ENCODE measurements at places on chromosomes 7 and 10.

GRCh38 chr10:49000437-49001398, 61.1 kb upstream of the LRRC18 start:
- DNase-seq, result no peak

DNA sequence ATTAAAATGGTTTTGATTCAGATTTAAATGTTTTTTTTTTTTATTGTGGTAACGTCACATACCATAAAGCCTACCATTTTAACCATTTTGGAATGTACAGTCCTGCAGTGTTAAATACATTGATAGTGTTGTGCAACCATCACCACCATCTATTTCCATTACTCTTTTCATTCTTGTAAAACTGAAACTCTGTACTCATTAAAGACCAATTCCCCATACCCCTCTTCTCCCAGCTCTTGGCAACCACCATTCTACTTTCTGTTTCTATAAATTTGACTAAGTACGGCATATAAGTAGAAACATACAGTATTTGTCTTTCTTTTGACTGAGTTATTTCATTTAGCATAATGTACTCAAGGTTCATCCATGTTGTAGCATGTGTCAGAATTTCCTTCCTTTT, 96.2 kb downstream of the EXOC4 start:
- no peak for DNase-seq

DNA sequence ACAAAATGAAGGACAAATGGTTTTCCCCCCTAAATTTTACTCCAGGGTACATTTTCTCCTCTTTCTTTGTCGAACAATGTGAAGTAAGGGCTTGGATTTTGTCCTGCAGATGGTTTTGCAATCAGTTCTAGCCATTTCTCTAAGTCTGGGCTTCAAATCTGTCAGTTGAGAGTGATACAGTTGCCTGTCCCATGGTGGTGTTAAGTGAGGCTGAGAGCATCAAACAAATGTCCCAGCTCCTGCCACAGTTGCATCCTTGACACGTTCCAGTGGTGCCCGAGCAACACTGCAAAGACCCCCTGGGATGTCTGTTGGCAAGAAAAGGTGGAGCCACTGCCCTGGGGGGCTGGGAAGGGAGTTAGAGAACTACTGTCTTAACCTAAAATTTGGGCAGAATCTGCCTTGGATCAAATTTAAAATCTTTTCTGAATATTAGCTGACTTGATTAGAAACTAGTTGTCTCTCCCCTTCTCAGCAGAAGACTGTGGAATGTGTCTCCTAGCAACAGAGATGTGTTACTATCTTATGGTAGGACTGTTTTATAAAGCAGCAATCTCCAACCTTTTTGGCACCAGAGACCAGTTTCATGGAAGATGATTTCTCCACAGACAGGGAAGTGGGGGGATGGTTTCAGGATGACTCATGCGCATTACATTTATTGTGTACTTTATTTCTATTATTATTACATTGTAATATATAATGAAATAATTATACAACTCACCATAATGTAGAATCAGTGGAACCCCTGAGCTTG, 102.0 kb upstream of the STEAP1B start:
- DNase-seq, result no peak

- no peak for DNase-seq
Measured at GRCh38 chr7:46542076-46542475, 621.0 kb upstream of the IGFBP3 start.

DNA sequence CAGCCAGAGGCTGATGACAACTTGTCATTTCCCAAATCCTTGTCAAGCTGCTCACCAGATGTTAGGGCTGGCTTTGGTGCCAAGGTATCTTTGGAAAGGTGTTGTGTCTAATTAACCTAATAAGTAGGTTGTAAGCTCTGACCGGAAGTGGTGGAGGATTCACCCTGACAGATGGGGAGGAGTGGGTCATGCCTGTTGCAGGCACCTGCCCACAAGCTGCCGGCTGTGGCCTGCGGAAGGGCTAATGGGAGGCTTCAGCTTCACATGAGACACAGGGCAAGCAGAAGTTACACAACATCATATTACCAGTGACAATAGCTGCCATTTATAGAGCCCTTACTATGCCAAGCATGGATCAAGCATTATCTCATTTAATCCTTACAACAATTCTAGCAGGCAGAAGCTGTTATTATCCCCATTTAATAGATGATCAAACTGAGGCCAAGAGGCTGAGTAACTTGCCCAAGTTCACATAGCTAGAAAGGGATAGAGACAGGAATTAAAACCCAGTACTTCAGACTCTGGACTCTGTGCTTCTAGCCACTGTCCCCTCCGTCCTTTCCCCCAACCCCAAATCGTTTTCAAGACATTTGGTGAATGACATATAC, 63.1 kb upstream of the DUSP5 start:
- DNase-seq, result no peak

GRCh38 chr7:77757589-77757988, 40.6 kb downstream of the TMEM60 start:
- no peak for DNase-seq

- no peak for DNase-seq
Measured at GRCh38 chr10:96358851-96359540, at the start of gene OPALIN. Gene OPALIN (minus strand): TSS chr10:96359002. CDS start chr10:96358896, 106 bp downstream.

GRCh38 chr7:2830609-2831376, 13.3 kb downstream of the GNA12 start:
- DNase-seq, result no peak

GRCh38 chr7:8015100-8015745, 46.6 kb downstream of the GLCCI1 start:
- DNase-seq, result no peak

DNA sequence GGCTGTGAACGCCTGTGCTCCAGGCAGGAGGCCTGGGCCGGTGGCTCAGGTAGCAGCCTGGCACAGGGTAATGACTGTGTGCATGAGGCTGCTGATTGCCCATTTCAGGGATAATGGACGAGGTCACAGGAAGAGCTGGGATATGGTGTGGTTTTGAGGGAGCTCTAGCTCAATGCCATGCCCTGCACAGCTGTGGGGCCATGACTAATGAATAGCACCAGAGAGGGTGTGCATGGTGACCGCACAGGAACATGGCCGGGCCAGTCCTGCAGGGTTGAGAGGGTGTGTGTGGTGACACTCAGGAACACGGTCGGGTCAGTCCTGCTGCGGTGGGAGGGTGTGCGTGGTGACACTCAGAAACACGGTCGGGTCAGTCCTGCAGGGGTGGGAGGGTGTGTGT, 21.8 kb downstream of the NKX6-2 start:
- no peak for DNase-seq

GRCh38 chr10:10847387-10847786, 170.3 kb upstream of the CELF2 start:
- DNase-seq, result no peak

GRCh38 chr7:46534664-46535588, 613.9 kb upstream of the IGFBP3 start:
- no peak for DNase-seq

- DNase-seq, result no peak
Measured at GRCh38 chr7:73921623-73922528, 60.9 kb downstream of the TMEM270 start.

DNA sequence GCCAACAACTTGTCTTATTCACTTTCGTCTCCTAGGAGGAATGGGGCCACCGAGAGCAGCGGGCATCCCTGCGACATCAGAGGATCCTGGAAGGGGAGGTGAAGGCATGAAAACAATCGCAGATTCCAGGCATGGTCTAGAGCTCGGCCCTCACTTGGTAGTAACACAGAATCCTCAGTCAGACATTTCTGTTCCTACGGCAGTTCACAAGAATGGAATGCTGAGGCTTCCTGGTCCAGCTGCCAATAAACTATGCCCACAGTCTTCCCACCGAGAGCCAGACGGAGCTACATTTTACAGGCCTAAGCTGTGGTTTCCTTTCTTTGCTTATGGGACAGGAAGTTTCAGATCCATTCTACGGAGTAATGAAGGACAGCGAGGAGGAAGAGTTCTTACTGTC, 75.8 kb downstream of the OR13A1 start:
- DNase-seq, result no peak
